ENCODE measurements at places on chromosomes 2 and 18.

GRCh38 chr2:8159966-8160603 is 521.8 kb upstream of the ID2 start:
- DNase-seq, result no peak

DNA sequence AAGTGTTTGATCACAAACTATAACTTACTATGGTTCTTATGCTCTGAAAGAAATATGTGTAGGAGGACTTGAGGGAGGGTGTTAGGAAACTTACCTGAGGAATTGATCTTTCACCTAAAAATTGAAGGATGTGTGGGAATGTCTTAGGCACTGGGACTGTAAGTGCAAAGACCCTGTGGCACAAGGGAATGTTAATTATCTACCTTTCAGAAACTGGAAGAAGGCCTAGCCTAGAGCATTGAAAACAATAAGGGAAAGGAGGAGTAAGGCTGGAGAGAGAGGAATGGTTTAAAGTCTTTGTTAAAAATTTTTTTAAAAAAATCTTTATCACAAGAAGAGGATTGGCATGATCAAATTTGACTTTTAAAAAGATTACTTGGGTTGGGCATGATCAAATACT is 7.9 kb downstream of the AFTPH start:
- no peak for DNase-seq

GRCh38 chr2:119247844-119248271 is 24.2 kb downstream of the STEAP3 start:
- DNase-seq, result no peak

GRCh38 chr18:8957731-8958130 is 144.8 kb upstream of the NDUFV2 start:
- DNase-seq, result no peak

GRCh38 chr2:121832412-121833357 is 77.2 kb downstream of the TSN start:
- no peak for DNase-seq

GRCh38 chr2:15622614-15623480 is 31.2 kb downstream of the DDX1 start:
- DNase-seq, result no peak

All from GM12892 (cell line).